NCI-H446 treated with DMSO at 0.1 percent for 48 hours (cell line): ENCODE measurements at places on chromosomes 2 and 18.

DNA sequence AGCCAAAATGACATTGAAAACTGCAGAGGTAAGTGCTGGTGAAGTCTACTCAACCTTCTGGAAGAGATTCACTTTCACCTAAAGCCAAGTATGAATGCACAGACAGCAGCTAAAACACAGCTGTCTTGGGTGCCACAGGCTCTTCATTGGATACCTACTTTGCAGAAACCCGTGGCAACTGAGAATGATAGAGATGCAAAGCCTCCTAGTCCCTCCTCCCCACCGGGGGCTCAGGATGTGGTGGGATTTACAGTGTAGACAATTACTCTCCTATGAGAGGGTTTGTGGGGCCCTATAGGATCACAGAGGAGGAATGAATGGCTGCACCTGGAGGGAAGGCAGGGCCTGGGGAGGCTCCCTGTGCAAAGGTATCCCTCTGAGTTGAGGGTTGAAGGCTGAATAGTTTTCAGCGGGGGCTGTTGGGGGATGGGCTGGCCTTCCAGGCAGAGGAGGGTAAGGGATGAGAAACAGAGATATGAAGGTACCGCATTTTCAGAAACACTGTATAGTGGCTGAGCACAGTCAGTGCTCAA lies 131.6 kb downstream of the RNF144A start:
- DNase-seq = no peak

GRCh38 chr2:191754103-191754502 lies 76.2 kb downstream of the NABP1 start:
- DNase-seq = no peak

DNA sequence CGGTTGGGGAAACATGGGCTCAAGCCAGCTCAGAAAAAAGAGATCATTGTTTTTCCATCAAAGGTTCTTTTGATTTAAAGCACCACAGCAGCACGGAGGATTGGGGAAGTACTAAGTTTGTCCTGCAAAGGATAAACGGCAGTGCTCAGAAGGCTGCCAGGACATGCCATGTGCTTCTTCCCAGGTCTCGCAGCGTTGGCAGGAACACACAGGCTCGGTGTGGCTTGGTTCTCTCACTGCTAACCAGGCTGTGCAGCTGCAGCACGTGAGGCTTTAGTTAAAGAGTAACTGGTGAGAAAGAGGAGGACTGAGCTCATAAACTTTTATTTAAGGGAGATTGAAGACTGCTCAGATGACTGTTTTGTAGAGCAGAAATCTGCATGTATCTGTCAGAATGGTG lies 264.3 kb downstream of the TSN start:
- peak; percentile 25 for DNase-seq

DNA sequence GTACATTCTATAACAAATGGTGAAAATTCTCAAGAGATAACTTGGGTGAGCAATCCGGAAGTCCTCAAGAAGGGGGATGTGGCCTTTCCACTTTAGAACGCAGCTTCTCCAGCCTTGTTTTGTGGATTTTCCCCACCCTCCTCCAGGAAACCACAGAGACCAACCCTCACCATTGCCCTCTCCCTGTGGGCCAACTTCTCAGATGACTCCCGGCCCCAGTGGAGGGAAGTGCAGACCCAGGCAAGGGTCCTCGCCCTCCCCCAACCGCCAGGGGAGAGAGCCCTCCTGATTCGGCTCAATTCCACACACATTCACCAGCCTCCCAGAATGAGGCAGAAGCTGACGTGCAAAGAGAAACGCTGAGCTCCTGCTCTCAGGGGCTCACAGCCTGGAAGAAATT lies 277.2 kb downstream of the EIPR1 start:
- no peak for DNase-seq

DNA sequence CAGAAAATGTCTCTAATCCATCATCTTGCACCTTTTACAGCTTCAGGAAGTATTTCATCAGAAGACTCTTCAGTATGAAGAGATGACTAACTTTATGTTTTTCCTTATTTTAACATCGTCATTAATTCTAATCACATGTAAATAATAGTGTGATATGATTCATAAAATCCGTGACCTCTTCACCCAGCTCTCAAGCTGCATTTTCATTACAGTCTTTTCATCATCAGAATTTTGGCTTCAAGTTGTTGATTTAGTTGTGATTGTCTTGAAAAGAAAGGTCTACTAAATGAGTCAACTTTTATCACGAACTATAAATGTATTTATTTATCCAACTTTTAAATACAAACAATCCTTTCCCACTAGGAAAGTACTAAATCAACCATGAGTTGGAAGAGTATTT lies 410.3 kb downstream of the LRP1B start:
- no peak for DNase-seq

DNA sequence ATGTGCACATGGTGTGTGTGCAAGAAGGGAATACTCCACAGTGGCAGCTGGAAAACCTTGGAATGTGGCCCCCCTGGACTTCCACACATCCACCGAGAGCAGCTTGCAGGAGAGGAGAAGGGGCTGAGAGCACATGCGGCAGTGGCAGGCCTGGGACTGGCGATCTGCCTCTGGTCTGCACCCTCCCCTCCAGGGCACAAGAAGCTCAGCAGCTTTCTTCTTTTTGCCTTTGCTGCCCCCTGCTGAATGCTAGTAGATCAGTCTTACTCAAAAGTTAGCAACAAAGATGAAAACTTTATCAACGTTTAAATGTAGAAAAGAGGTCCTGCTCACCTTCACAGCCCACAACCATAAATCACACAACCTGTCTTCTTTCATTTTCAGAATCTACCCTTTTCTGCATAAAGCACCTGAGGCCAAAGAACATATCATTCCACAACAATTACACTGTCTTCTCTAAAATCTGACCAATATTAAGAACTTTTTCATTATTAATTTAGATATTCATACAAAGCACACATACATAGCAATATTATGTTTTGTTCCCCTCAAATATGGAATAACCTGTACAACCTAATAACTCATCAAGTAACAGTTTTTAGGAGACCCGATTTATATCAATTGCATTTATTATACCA lies 34.6 kb downstream of the TGFBRAP1 start:
- no peak for DNase-seq

DNA sequence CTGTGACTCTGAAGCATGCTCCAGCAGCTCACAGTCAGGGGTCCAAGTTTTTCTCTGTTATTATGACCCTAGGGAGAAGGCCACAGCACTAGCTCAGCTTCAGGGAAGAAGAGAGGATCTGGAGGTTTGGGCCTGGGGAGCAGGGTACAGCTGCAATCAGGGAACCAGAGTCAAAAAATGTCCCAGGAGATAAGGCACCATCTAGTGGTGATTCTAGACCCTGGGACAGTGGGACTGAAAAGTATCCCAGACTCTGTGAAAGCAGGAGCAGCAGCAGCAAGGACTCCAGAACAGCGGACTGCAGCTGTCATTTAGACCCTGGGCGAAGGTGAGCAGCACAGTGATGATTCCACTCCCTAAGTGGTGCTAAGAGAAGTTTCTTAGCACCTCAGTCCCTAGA lies 278.4 kb upstream of the DDX18 start:
- DNase-seq = no peak

DNA sequence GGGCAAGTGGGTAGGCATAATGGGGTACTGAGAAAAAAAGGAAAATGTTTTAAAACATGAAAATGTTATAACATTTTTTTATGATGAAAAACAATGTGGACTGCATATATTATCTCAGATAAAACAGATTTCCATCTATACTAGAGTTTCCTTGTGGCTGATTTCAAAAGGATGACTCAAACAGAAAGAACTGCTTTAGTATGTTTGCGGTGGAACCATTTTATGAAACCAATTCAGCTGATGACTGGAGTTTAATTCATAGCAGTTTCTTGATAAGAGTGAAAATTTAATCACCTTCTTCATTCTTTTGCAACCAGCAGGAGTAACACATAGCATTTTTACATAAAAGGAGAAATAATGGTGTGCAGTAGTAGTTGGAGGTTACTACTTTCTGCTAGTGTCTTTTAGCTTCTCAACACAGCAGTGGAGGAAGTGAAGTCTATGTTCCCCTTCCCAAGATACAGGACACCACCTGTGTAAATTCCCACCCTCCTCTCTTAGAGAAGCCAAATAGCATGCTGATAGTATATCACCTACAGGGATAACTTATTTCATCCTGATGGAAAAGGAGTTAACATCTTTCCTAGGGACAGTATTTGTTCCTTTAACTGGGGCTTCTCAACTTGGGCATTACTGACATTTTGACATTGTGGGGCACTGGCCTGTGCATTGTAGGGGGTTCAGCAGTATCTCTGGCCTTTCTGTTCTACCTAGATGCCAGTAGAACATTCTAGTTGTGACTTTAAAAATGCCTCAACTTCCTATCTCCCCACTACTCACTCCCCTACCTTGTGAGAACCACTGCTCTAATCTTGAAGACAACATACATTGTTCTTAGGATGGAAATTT lies 29.9 kb downstream of the PELI1 start:
- DNase-seq = no peak

GRCh38 chr2:101854877-101855276 lies 136.9 kb upstream of the IL1R2 start:
- no peak for DNase-seq

- DNase-seq = no peak
Measured at GRCh38 chr18:5876891-5877290, 18.4 kb downstream of the TMEM200C start.

DNA sequence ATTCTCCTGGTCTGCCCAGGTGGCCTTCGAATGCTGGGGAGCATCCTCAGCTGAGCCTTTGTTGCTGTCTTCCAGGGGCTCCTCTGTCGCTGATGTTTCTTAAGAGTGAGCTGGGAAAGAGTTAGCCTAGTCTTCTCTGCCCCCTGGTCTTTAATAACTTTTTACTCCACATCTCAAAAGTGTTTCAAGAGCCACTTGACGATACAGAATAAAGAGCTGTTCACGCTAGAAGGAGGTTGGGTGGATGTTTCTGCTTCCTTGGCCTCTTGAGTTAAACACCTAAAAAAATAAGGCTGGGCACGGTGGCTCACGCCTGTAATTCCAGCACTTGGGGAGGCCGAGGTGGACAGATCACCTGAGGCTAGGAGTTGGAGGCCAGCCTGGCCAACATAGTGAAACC lies 2.8 kb upstream of the BUB1 start:
- DNase-seq = no peak

DNA sequence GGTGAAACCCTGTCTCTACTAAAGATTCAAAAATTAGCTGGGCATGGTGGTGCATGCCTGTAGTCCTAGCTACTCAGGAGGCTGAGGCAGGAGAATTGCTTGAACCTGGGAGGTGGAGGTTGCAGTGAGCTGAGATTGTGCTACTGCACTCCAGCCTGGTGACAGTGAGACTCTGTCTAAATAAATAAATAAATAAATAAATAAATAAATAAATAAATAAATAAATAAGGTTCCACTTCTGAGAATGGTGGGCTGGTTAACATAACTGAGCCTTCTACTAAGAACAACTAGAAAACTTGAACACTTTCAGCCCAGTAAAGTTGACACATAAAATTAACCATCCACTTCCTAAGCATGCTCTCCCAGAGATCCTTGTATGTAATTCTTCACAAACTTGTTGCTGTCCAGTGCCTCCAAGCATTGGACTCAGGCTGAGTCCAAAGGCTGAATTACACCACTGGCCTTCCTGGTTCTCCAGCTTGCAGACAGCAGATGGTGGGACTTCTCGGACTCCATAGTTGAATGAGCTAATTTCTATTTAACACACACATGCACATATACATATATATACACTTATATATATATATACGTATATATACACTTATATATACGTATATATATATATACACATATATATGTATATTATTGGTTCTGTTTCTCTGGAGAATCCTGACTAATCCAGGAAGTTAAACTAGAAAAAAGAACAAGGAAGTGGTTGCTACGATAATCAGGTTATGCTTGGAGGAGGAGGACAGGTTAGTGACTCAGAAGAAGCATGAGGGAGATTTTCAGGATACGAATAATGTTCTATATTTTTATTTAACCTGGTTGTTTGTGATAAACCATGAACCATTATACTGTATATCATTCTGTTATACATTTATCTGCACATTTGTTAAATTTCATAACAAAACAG lies 348.8 kb downstream of the METTL4 start:
- DNase-seq = no peak

- DNase-seq = no peak
Measured at GRCh38 chr2:118833716-118834439, 13.6 kb downstream of the EN1 start.
